Hematopoietic multipotent progenitor cell treated with erythropoietin and hydrocortisone succinate and interleukin-3 and kit ligand, for 4 days (in vitro differentiated cells): ENCODE measurements at places on chromosomes 16 and 17.

DNA sequence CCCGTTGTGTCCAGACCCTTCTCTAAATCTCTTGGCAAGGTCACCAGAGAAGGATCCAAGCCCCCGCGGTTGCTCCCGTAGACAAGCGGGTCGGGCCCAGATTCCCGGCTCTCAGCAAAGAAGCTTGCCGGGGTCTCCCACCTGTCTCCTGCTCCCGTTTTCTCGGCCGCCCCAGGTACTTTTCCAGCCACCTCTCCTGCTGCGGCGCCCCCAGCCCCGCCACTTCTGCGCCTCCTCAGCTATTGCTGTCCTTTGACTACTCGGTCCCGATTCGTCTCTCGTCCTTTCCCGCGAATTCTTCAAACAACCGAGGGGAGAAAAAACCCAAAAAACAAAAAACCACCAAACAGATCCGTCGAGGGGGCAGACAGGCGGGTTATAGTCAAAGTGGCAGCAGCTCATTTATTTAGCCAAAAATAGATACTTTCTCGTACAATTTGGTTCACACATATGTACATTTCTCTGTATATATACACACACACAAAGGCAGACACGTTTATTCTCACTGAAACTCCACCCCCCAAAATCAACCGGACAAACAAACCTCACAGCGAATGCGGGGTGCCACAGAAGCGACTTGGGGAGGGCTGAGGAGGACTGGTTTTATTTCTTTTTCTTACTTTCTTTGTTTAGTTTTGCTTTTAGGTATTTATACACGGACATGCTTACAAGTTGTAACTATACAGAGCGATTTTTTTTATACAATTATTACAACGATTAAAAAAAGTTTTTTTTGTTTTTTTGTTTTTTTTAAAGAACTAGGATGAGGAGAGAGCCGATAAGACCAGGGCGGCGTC lies 3.5 kb downstream of the IRX3 start:
- peak; percentile 20 for DNase-seq

DNA sequence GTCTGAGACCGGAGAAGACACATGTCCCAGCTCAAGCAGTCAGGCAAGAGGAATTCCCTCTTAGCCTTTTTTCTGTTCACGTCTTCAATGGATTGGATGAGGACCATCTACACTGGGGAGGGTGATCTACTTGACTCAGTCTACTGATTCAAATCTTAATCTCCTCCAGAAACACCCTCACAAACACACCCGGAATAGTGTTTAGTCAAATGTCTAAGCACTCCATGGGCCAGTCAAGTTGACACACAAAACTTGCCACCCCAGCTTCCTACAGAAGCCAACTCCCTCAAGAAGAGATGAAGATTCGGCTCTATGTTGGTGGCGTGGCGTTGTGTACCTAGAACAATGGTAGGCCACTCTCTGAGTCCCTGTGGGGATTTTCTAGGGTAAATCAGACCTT lies 22.5 kb upstream of the NKD1 start:
- DNase-seq: no peak

DNA sequence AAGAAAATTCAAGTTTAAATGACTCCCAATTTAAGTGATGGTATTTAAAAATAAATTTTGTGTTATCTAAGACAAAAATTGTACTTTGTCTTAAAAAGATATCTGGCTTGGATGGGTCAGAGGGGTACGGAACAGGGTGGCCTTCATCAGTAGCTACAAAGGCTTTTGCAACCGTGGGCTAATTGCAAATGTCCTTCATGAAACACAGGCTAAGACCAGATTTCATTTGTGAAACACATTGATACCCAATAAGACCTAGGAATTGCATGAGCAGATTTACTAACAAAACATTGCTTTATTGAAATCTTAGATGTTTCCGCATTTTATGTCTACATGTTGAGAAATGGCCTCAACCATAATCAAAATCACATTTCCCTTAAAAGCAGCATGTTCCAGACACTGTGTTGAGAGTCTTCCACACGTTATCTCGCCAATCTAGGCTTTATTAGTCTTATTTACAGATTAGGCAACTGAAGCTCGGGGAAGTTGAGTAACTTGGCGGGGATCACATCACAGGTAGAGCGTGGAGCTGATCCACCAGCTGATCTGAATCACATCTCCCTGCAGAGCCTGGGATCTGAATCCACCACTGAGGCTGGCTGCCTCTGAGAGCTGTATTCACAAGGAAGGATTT lies 21.8 kb downstream of the FBXO39 start:
- no peak for DNase-seq

- DNase-seq: peak; percentile 51
These were observed 1.6 kb downstream of the CMIP start for GRCh38 chr16:81445966-81446906.

DNA sequence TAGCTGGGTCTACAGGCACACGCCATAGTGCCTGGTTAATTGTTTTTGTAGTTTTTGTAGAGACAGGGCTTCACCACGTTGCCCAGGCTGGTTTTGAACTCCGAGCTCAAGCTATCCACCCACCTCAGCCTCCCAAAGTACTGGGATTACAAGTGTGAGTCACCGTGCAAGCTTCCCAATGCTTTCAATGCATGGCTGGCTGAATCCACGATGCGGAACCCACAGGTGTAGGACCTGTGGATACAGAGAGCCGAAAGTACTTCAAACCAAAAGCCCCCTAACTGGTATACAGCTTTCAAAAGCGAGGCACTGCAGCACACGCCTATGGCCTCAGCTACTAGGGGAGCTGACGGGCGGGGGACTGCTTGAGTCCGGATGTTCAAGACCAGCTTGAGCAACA lies 44.8 kb downstream of the METTL16 start:
- no peak for DNase-seq

- DNase-seq: peak; percentile 74
These were observed 9.3 kb upstream of the SKAP1 start for GRCh38 chr17:48439110-48439850.

GRCh38 chr17:60623415-60623814 lies 23.4 kb downstream of the PPM1D start:
- no peak for DNase-seq

- DNase-seq: peak; percentile 71
These were observed 148.1 kb downstream of the SALL1 start for GRCh38 chr16:51002881-51003490.

GRCh38 chr17:67359960-67360791 lies 6.2 kb downstream of the PSMD12 start:
- DNase-seq: peak; percentile 77

DNA sequence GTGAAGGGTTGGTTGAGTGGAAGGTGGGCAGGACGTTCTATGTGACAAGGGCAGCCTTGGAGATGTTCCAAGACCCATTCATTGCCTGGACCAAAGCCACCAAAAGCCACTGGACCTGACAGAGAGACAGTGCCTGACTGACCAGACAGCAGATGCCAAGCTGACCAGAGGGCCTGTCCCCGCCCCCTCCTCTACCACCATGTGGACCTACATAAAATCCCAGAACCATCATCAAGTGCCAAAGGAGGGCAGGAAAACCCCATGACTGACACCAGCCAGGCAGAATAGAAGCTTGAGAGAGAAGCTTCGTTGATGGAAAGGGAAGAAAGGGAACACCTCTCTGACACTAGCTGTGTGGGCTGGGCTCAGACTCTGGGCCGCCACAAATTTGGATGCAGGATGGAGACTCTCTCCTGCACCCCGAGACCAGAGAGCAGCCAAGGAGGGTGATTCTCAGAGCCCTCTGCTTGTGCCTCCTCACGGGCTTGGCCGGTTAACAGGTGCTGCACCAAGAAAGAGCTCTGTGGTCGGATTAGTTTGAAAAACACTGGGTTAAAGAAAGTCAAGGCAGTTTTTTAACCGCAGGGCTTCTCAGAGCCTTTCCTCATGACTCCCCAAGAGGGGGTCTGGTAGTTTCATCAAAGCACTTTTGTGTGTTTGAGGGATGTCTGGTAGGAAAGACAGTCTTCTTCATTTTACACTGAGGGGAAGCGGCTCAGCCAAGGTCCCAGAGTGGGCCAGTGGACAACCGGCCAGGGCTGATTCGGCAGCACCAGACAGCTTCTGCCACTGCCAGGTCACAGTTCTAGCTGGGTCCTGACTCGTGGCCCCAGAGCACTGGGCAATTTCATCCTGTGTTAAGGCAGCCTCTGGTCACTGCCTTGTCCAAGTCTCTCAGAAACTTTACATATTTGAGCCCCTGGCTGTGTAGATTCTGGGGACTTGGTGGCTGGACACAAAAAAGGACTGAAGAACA lies 1.7 kb downstream of the TNFRSF13B start:
- DNase-seq: no peak

GRCh38 chr16:70788668-70789594 lies 12.0 kb downstream of the VAC14 start:
- no peak for DNase-seq

- no peak for DNase-seq
These were observed 684.1 kb upstream of the C16orf82 start for GRCh38 chr16:26382586-26382985.

- DNase-seq: no peak
These were observed 2.3 kb upstream of the ALKBH5 start for GRCh38 chr17:18181358-18181757.

DNA sequence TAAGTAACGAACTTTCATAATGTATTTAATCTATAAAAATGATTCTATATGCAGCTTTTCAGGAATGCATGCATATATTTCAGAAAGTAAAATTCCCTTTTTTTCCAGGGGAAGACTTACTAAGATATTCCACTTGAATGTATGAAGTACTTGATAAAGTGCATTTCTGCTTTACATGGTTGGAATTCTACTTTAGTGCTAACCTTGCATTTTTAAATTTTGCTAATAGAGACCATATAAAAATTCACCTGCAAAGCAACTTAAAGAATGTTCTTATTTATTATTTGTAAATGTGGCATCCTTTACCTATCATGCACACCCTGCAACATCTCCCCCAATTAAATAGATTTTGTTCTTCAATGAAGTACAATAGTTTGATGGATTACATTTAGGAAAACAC lies 392.8 kb downstream of the KCNJ2 start:
- no peak for DNase-seq

GRCh38 chr17:29760279-29761039 lies 137.7 kb upstream of the CORO6 start:
- peak; percentile 71 for DNase-seq

- DNase-seq: no peak
These were observed 3.1 kb downstream of the NTHL1 start for GRCh38 chr16:2044541-2044940.

DNA sequence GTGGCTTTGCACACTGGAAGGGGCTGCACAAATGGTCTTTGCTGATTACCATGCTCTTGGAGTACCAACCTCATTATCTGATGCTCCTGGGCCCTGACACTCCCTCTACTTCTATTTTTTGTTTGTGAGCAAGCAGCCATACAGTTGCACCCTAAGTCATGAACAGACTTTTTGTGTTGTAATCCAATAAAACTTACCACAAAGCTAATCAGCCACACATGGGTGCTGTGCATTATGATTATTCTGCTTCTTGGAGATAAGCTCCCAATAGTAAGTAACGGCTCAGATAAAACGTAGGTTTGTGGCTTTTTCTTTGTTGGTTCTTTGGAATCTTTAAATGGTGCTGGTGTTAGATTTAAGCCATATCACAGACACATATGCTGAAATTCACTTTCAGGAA lies 76.2 kb downstream of the CCT6B start:
- peak; percentile 97 for DNase-seq

GRCh38 chr17:50556803-50557202 lies 3.7 kb upstream of the CACNA1G start:
- DNase-seq: no peak

GRCh38 chr17:49996495-49997300 lies 1.7 kb upstream of the DLX3 start:
- DNase-seq: peak; percentile 68

DNA sequence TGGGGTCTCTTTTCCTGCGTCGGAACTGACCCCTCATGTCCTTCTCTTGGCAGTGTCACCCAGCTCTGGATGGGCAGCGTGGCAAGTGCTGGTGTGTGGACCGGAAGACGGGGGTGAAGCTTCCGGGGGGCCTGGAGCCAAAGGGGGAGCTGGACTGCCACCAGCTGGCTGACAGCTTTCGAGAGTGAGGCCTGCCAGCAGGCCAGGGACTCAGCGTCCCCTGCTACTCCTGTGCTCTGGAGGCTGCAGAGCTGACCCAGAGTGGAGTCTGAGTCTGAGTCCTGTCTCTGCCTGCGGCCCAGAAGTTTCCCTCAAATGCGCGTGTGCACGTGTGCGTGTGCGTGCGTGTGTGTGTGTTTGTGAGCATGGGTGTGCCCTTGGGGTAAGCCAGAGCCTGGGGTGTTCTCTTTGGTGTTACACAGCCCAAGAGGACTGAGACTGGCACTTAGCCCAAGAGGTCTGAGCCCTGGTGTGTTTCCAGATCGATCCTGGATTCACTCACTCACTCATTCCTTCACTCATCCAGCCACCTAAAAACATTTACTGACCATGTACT lies 13.2 kb downstream of the IGFBP4 start:
- DNase-seq: no peak

GRCh38 chr16:53123747-53124146 lies 69.0 kb downstream of the CHD9 start:
- DNase-seq: no peak

DNA sequence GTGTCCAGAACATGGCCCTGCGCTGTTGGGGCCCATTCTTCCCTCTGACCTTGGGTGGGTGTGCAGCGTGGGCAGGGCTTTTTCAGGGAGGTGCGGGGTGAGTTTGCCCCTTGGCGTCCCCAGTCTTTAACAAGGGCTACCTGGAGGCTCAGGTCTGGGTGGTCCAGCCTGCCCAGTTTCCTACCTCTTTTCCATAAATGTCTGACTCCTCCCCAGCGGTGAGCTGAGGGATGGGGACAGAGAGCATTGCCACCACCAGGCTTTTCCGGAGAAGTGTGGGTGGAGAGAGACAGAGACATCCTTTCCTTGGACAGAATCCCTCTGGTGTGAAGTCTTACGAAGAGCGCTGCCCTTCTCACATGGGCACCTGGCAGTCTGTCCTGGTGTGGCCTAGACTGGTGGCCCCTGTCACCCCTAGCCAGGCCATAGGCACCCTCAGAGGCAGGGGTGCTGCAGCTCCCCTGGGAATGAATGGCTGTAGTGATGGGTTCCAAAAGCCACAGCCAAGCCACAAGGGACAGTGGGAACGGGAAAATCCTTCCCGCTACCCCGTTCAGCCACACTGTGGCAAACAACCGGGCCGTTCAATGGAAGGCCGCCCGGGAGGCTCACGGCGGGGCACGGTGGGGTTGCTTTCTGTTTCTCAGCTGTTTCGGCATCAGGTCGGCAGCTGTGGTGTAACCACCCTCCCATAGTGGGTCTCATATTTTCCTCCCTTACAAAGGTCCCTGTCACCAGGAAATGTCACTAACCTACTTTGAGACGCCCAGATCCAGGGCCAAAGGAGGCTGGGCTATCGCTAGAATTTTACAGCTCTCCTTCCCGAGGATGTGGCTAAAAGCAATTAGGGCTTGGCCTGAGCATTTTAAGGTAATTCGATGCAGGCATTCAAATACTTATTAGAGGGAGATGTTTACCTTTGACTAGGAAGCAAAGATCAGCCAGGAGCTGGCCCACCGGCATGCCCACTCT lies 61.9 kb upstream of the GSE1 start:
- no peak for DNase-seq

DNA sequence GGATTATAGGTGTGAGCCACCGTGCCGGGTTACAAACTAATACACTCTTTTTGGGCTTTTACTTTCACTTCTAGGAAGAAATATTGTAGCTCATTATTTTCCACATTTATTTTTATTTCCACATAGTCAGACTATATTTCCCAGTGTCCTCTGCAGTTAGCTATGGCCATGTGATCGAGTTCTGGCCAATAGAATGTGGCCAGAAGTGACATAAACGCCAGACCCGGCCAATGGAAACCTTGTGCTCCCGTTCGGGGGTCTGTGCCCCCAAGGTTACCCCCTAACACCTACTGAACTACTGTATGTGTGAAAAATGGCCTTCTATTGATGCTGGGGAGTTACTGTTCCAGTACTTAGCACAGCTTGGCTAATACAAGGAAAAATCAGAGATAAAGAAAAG lies 13.2 kb upstream of the RPTOR start:
- no peak for DNase-seq
